ENCODE measurements at places on chromosomes 4 and X. TPM values are rescaled to one million over a fixed set of nuclear protein-coding genes. Genes with fewer than 3 reads are reported as not detected.

- DNase-seq = no peak
These were observed 184.8 kb downstream of the FBXW7 start for GRCh38 chr4:152351080-152351479.

GRCh38 chr4:107509615-107510014, 210.4 kb downstream of the PAPSS1 start:
- no peak for DNase-seq

DNA sequence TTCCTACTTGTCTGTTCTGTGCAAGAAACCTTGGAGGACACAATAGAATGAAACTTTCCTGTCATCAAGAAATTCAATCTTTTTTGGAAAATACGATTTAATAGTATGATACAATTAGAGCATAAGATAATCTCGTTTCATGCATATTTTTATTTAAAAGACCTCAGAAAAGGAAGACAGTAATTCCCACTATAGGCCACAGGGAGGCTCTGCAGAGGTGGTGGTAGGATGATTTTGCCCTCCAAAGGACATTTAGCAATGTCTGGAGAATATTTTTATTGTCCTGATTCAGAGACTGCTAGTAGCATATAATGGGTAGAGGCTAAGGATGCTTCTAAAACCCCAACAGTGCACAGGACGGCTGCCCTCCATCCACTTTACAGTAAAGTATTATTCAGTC, 68.7 kb downstream of the PAK3 start:
- no peak for DNase-seq

GRCh38 chrX:49879656-49880277, 483 bp downstream of the USP27X start:
- no peak for DNase-seq

DNA sequence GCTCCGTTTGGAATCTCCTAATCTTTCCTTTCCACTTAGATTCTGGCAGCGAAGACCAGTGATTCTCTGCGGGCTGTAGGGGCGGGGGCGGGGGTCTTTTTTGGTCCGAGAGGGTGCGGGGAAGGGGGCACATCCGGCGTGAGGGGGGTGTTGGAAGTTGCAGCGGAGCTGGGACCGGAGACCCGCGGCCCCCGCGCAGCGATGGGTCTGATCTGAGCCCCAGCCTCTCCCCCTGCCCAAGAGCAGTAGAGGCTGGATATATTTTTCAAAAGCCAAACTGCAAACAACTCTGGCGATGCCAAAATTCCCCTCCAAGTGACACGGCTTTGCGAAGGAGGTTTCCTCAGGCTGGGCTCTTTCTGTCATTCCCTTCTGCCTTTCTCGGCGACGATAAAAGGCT, 355 bp downstream of the GRID2 start:
- DNase-seq = no peak

DNA sequence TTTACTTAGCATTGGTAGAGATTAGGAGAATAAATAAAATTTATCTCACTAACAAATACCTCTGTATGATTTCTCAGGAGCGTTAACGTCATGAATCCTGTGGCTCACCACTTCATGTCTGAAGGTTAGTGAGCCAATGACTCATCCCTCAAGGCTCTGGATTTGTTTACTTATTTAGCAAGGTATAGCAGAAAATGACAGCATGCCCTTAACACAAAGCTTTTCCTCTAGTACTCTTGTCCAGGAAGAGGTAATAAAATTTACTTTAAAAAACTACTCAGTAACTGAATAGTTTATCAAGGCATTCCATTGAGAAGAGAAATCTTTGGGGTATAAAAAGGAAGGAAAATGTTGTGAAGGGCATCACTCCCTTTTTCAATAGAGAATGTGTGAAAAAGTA, 823.8 kb downstream of the CCSER1 start:
- DNase-seq = no peak

- DNase-seq = no peak
These were observed 537.1 kb upstream of the CXorf51A start for GRCh38 chrX:147351644-147352043.

GRCh38 chr4:47128991-47129390, 97.6 kb downstream of the GABRB1 start:
- DNase-seq = no peak

DNA sequence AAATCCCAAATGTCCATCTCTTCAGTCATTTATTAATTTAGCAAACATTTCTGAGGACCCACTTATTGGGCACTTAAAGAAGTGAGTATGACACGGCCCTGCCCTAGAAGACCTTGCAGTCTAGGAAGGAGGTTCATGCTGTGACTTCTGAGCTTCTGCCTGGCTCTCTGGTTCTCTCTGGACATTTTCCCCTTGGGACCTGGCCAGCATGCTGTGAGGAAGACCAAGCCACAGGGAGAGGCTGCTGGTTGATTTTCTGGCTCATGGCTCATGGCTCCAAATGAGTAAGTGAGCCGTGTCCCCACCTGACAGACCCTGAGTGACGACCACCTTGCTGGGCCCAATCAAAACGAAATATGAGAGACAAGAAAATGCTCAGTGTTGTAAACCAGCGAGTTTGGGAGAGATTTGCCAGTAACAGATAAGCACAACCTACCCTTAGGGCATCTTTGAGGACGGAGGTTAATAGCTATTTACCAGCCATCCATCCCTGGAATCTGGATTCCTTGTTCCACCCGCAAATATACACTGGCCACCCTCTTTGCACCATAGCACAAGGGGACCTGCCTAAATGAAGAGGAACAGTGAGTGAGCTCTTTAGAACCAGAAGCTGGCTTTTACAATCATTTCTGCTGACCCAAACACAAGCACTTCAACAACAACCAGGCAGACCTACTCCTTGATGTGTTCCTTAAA, 876 bp downstream of the MPP1 start:
- DNase-seq = no peak

Gene N4BP2
- polyA plus RNA-seq = 2.3 TPM

Gene SOX3
- not detected for polyA plus RNA-seq

Gene EXOSC9
- polyA plus RNA-seq = 21.8 TPM

Gene SAP30
- 3.7 TPM for polyA plus RNA-seq

Gene STBD1
- polyA plus RNA-seq = 4.4 TPM
